T-helper 2 cell treated with Interferon-gamma antibody and Interleukin-4, amounts not matched to agents 5 μg/mL and 100 μg/mL, for 36 hours (primary cell): ENCODE measurements at places on chromosomes 11 and 22.

- DNase-seq: no peak
These were observed 68.4 kb upstream of the CLNS1A start for GRCh38 chr11:77705876-77706579.

DNA sequence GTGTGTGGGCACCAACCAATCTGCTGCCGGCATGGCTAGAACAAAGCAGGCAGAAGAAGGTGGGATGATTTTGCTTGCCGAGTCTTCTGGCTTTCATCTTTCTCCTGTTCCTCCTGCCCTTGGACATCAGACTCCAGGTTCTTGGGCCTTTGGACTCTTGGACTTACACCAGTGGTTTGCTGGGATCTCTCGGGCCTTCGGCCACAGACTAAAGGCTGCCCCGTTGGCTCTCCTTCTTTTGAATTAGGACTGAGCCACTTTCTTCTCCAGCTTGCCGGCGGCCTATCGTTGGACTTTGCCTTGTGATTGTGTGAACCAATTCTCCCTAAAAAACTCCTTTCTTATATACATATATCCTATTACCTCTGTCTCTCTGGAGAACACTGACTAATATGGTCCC is 128.1 kb upstream of the TEAD1 start:
- DNase-seq: no peak

DNA sequence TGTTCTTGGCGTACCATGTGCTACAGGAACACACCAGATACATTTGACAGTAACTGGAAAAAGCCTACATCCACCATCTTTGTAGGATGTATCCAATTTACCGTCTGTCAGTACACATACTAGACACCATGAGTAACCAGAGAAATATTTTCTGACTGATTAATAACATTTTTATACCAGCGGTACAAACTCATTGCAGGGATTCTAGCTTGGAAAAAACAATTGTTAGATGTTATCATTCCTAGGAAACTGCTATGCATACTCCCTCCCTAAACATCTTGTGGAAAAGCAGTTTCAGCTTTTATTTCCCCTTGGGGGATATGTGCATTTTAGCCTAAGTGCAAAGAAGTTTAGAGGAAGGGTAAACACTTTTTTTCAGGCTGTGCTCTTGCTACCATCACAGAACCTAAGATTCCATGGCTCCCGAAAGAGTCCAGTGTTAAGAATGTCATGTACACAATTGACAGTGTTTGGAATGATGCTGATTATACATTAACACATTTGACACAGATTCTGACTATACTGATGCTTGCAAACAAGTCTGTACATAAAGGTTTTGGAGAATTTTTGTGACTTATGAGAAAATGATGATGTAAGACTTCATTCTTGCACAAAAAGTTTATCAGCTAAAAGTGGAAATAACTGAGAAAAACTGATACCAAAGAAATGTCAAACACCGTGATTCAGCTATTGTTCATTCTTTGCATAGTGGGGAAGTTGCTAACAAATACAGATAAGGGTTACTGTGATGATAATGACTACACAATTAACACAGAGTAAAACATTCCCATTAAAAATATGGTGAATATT is 23.7 kb downstream of the NCF4 start:
- no peak for DNase-seq

GRCh38 chr11:88799771-88800500 is 265.8 kb downstream of the GRM5 start:
- DNase-seq: no peak

DNA sequence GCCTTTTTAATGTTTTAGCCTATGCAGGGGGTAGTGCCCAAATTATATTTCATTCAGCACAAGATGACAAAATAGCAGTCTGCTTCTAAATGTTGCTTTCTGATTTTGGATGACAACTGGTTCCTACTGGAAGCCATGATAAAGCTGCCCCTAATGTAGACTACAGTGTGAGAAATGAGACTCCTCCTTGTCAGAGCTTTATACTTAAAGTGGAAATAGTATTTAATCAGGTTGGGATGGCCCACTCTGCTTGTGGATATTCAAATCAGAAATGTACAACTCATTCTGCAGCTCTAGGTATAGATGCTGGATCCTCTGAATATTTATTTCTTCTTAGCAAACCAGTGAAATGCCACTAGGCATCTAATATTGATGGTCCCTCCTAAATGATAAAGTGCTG is 171.3 kb downstream of the SOX6 start:
- DNase-seq: no peak
